A549 treated with Hydrocortisone at 1 μM for 4 hours (cell line): ENCODE measurements at places on chromosomes 7 and 10. TPM values are rescaled to one million over a fixed set of nuclear protein-coding genes. Genes with fewer than 3 reads are reported as not detected.

The KAZALD1 gene
- 2.4 to 3.5 TPM (median 2.8 TPM) in 5 replicates for total RNA-seq

The TAS2R41 gene
- not detected in 5 replicates for total RNA-seq

The RTKN2 gene
- 0.84 to 0.93 TPM (median 0.91 TPM) in 5 replicates for total RNA-seq

The VENTX gene
- total RNA-seq, result not detected in 5 replicates

The NRP1 gene
- total RNA-seq, result 52.6 to 95.2 TPM (median 64.3 TPM) in 5 replicates

The CRHR2 gene
- 0.02 to 0.06 TPM (median 0.05 TPM) in 3 of 5 replicates, not detected in the others for total RNA-seq

The GDF2 gene
- total RNA-seq, result not detected in 5 replicates

The MDFIC gene
- 14.9 to 23.1 TPM (median 18.5 TPM) in 5 replicates for total RNA-seq

The TBXAS1 gene
- total RNA-seq, result 13.2 to 15.9 TPM (median 14.8 TPM) in 5 replicates

The IFIT1B gene
- total RNA-seq, result not detected in 5 replicates

The GRB10 gene
- 54.3 to 62.1 TPM (median 60.0 TPM) in 5 replicates for total RNA-seq

The PRTFDC1 gene
- 15.8 to 19.8 TPM (median 17.5 TPM) in 5 replicates for total RNA-seq

The ATRNL1 gene
- 0.10 to 0.23 TPM (median 0.17 TPM) in 5 replicates for total RNA-seq

The WIPF3 gene
- 0.43 to 0.59 TPM (median 0.51 TPM) in 5 replicates for total RNA-seq
